Activated naive CD8-positive, alpha-beta T cell treated with anti-CD3 and anti-CD28 coated beads for 36 hours (primary cell): ENCODE measurements at places on chromosomes 12 and 14. TPM values are rescaled to one million over a fixed set of nuclear protein-coding genes. Genes with fewer than 3 reads are reported as not detected.

Gene DLK1
- total RNA-seq, result not detected

Gene ALDH1L2
- total RNA-seq, result 5.9 TPM

Gene PLEK2
- 4.1 TPM for total RNA-seq

Gene SERPINA1
- 1.1 TPM for total RNA-seq

Gene CLECL1
- total RNA-seq, result 7.0 TPM

Gene ASB2
- total RNA-seq, result 26.4 TPM

Gene PTPRQ
- not detected for total RNA-seq

Gene CACNA1C
- 0.02 TPM for total RNA-seq

Gene PLEKHH1
- 2.4 TPM for total RNA-seq

Gene FBXW8
- total RNA-seq, result 8.0 TPM
